Kidney tubule cell (primary cell): ENCODE measurements at places on chromosomes 2 and 18.

DNA sequence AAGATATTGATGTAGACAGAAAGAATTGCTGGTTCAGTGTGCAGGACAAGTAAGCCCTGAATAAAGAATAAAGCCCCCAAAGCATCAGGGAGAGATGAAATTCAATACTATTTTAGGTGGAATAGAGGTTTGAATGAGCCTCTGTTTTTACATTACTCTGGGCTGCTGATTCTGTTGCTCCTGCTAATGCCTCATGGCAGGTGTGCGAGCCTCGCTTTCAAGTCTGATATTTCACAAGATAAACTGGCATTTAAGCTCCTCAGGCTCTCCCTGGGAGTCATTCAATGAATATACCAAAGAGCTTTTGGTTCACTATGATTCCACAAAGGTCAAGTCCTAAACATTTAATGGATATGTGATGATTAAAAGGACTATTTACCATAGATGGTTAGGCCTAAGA, 601.0 kb upstream of the SLC39A10 start:
- DNase-seq = no peak

GRCh38 chr18:22367303-22367702, 50.4 kb downstream of the CTAGE1 start:
- no peak for DNase-seq

GRCh38 chr18:573385-573784, 6.8 kb upstream of the CETN1 start:
- DNase-seq = no peak

- DNase-seq = peak; percentile 30
Observed at GRCh38 chr2:74712223-74713053, 58.4 kb downstream of the SEMA4F start.

GRCh38 chr18:63241317-63241712, 78.3 kb downstream of the BCL2 start:
- no peak for DNase-seq

- DNase-seq = no peak
Observed at GRCh38 chr2:20169796-20170703, 54.9 kb downstream of the SDC1 start.

DNA sequence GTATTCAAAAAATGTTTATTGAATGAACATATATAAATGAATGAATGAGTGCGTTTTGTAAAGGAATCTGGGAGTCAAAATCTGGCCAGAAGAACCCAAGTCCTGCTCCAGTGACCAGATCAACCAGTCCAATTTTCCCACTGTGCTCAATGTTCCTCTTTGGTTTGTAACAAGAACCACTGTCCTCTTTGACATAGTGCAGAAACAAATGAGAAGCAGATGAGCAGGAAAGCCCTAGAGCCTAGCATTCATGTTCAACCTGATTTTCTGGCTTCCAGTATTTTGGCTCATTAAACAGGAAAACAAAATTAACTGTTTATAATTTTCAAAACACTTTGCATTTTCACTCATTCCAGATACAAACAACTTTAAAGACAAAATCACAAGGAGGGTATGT, 23.2 kb downstream of the FAM124B start:
- DNase-seq = no peak

DNA sequence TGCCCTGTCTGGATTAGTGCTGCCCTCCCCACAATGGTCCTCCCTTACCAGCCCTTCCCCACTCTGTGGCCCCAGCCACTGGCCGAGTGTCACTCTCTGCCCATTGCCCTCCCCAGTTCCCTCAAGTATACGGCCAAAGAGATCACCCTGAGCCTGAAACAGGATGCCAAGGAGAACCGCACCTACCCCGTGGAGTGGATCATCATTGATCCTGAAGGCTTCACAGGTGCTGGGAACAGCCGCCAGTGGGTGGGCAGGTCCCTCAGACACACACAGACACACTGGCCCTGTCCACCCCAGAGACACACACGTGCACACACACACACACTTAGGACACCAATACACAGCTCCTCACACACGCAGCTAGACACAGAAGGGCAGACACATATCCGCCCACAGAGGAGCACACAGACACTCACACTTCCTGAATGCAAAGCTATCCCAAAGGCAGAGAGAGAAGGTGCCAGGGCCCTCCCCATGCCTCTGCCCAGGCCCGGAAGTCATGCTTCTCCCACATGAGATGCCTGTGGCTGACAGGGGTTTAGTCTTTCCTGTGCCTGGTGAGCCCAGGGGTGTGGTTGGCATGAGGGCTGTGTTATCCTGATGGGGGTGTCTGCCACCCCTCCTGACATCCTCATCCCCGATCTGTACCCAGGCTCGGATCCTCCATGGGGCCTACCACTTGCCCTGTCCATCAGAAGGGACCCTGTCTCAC, 2.9 kb downstream of the CHRND start:
- DNase-seq = no peak

GRCh38 chr18:3256693-3257626, 5.0 kb upstream of the MYL12B start:
- peak; percentile 76 for DNase-seq

- DNase-seq = no peak
Observed at GRCh38 chr2:53347269-53347668, 420.3 kb upstream of the CHAC2 start.

DNA sequence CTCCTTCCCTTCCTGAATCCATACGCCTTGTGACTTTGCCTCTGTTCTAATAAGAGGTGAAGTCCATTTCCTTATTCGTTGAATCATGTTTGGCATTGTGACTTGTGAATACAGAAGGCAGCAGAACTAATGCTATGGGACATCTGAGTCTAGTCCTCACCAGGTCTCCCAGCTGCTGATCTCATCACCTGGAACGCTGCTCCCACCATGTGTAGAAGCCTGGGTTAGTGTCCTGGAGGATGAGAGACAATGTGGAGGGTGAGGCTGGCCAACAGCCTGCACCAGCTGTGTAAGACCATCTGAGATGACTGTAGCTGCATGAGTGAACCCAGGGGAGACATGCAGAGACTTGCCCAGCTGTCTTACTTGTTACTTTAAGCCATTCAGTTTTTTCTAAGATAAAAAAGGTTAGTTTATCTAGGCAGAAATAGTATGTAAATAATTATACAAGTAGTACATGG, 3.5 kb upstream of the HAAO start:
- DNase-seq = peak; percentile 48

GRCh38 chr2:172928756-172929155, 146.9 kb upstream of the MAP3K20 start:
- DNase-seq = no peak

DNA sequence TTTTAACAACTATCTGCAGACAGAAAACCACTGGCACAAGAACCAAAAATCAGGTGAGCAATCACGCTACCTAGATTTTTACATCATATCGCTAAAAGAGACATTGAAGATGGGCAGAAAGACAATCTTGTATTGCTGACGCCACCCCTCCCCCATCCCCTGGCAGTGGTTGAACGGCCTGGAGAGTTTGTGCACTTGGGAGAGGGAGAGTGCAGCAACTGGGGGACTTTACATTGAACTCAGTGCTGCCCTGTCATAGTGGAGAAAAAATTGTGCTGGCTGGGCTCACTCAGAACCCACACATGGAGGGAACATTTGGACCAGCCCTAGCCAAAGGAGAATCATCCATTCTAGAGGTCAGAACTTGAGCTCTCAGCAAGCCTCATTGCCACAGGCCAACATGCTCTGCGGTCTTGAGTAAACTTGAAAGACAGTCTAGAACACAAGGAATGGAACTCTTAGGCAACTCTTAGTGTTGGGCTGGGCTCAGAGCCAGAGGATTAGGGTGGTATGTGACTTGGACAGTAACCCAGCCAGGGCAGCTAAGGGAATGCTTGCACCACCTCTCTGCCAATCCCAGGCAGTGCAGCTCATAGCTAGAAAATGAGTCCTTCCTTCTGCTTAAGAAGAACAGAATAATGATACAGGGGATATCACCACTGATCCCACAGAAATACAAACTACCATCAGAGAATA, 220.0 kb upstream of the CYP26B1 start:
- DNase-seq = peak; percentile 81

DNA sequence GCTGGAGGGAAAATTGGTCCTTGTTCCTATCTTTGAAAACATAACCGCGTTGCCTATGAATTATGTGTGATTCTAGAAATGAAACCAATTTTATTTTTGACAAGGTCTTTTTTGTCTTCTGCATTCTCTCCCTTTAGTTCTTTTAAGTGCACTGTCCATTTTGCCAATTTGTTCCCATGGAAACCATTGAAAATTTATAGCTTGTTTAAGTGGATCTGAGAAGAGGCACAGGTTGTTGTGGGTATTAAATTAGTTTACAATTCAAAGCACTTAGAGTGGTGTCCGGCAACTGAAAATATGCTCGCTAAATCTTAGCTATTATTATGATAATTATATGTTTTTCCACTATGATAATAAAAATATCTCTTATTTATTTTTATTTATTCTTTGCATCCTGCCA, 107.5 kb upstream of the FSHR start:
- DNase-seq = no peak

GRCh38 chr18:63265326-63265725, 54.2 kb downstream of the BCL2 start:
- no peak for DNase-seq

DNA sequence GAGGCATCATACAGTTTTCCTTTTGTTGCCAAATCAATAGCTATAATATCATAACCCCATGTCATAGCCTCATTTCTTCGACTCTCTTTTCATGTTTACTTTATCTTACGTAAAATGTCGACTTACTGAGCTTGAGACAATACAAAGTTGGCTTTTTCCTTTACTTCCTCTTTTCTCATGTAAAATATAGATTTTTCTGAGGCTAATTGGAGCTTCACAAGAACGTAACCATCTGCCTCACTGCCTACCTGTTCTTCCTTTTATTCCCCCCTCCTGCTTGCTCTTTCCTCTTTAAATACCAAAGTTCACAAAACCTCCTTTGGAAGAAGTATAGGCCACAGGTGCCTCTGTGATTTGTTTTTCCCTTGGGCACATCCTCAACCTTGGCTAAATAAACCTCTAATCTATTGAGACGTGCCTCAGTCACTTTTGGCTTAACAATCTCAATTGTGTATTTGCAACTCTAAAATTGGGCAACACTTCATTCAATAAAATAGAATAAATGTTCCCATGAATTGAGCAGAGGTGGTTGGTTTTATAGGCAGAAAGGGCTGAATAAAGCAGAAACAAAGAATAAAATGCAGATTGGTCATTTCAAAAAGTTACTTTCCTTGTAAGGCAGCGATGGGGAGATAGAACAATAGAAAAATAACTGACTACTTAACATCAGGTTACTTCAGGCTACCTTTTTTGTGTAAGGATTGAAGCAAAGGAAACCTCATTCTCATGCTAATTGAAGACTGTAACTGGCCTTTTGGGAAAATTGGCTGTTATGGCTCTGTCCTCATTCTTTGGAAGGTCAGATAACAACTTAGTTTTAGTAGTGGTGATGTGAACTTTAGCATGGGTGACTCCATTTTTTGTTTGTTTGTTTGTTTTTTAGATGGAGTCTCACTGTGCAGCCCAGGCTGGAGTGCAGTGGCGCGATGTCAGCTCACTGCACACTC, 21.3 kb downstream of the COMMD1 start:
- DNase-seq = no peak

DNA sequence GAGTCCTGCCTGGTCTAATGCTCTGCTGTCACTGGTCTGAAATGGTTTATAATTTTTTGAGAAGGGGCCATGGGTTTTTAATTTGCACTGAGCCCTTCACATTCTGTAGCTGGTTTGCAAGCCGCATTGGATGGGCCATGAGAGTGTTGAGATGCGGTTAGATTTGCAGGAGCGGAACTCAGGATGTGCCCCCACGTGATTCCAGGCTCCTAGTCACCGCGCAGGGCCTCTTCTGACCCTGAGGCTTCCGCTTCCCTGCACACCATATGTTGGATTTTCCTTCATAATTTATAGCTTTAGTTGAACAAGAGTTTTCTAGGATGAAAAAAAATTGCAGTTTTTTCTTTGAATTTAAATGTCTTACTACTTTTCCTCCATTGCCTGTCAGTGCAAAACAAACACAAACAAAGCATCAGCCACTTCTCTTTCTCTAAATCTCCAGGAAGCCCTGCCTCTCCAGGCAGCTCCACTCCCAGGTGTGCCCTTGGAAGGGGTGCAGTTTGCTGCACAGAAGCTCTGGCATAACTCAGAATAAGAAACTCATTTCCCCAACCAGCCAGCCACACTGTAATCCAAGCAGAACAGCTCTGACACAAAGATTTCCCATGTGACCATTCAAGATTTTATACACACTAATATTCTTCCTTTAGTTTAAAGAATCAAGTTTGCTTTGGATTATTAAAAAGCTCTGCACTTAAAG, 18.4 kb upstream of the TPO start:
- DNase-seq = no peak

DNA sequence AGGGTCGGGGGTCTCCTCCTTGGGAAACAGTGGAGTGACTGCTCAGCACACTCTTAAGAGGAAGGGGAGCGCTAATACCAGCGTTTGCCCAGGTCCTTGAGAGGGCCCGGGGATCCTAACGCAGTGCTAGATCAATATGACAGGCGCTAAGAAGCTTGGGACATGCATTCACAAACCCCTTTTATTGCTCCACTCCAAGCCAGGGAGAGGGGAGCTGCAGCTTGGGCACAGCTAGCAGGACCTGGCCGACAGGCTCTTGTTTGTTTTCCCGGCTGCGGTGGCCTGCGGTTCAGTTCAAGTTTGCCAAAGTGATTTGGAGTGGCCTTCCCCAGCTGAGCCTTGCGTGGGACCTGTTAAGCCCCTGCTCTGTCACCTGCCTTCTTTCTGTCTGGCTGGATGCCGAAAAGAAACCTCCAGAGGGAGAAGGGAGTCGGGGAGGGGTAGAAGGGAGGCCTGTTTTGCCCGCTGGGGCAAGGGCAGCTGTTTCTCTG, 152.1 kb downstream of the GLI2 start:
- no peak for DNase-seq

DNA sequence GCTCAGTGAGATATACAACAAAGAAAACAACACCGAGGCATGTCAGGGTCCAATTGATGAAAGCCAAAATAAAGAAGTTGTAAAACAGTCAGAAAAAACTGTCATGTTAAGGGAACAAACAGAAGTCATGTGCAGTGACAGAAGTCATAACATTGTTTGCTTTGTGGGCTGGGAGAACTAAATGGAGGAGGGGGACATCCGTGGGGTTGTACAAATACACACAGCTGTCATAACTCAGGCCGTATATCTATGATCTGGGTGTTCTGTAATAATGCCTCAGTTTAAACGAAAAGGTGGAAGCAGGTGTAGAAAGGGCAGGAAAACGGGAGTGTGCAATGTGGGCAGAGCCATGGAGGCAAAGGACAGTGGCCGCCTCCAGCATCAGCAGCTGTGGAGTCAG, 27.3 kb downstream of the TIMM21 start:
- DNase-seq = no peak

DNA sequence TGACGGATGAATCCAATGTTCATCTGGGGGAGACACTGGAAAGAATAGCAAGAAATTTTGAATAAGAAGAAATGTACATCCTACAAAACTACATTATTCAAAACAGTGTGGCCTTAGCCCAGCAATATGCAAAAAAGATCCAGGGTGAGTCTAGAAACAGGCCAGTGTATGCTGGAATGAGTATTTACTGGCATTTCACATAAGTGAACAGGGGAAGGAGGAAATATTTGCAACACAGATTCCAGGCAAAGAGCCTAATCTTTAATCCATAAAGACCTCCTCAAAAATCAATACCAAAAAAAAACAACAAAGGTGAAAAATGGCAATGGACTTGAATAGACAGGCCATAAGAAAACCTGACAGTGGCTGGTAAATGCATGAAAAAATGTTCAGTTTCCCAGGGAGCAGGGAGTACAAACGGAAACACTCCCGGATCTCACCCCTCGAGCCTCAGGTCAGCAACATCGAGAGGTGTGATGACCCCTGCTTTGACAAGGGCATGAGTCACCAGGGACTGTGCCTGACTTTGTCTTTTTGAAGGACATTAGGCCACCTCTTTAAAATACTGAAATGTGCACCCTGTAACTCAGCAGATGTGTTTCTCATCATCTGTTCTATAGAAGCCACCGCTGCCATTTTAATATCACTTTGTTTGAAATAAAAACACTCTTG, 12.7 kb upstream of the GPC1 start:
- no peak for DNase-seq

- DNase-seq = no peak
Observed at GRCh38 chr2:175350105-175350504, 168.6 kb upstream of the ATP5MC3 start.
